ENCODE measurements at places on chromosomes 6 and 20. TPM values are rescaled to one million over a fixed set of nuclear protein-coding genes. Genes with fewer than 3 reads are reported as not detected.

MANEA gene
- total RNA-seq: 5.5 TPM

PRPF6 gene
- total RNA-seq: 55.5 TPM

SNAI1 gene
- 1.3 TPM for total RNA-seq

CLVS2 gene
- not detected for total RNA-seq

RPL7L1 gene
- 92.5 TPM for total RNA-seq

ZNF451 gene
- 28.1 TPM for total RNA-seq

SLC17A2 gene
- not detected for total RNA-seq

TREM2 gene
- total RNA-seq: not detected

DLGAP4 gene
- total RNA-seq: 40.4 TPM

- DNase-seq: no peak
Measured at GRCh38 chr6:108765495-108765894, 82.7 kb upstream of the ARMC2 start.

- no peak for DNase-seq
Measured at GRCh38 chr6:154139892-154140291, 100.9 kb downstream of the OPRM1 start.

- DNase-seq: no peak
Measured at GRCh38 chr6:28980852-28981430, 24.2 kb downstream of the ZNF311 start.

- no peak for DNase-seq
Measured at GRCh38 chr6:145891565-145891964, 72.6 kb downstream of the SHPRH start.

DNA sequence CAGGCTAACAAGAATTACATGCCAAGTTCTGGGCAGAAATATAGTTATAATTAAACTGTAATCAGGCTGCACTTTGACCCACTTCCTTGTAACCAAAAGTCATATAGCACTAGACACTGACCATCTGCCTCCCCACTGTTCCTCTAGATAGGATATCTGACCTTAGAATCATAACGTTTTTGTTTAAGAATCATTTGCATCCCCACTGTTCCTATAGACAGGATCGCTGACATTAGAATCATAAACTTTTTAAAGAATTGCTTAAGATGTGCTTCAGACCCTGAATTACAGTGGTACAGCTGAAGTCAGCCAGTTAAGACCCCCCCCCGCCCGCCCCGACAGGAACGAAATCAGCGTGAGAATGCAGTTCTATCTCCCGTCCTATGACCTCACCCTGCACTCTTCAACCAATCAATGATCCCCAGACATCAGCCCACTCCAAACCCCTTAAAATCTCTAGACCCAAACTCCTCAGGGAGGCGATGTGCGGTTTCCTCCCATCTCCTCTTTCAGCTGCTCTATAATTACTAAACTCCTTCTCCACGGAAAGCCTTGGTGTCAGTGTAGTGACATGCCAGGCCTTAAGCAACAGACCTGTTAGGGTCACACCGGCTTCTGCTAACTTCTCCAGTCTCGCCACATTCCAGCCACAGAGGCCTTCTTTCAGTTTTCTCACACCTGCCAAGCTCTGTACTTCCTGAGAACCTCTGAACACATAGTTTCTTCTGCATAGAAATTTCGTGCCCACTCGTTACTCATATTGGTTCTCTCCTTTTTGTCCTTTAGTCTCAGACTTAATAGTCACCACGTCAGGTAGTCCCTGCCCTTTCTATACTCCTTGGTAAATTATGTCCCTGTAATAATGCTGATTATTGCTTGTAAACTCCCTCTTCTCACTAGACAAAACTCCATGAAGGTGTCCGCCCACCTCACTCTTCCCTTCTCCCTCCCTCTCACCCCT lies 93.5 kb downstream of the DTNBP1 start:
- DNase-seq: no peak

GRCh38 chr20:64038224-64038564 lies 2.2 kb downstream of the C20orf204 start:
- DNase-seq: no peak

GRCh38 chr20:63234693-63235398 lies 859 bp upstream of the BIRC7 start:
- DNase-seq: no peak

- no peak for DNase-seq
Measured at GRCh38 chr20:18856873-18857272, 43.3 kb downstream of the SCP2D1 start.

GRCh38 chr20:48750941-48751635 lies 76.7 kb downstream of the PREX1 start:
- no peak for DNase-seq

- no peak for DNase-seq
Measured at GRCh38 chr20:38050686-38051085, 17.1 kb downstream of the RPRD1B start.

GRCh38 chr20:63657260-63657936 lies 714 bp upstream of the RTEL1 start:
- DNase-seq: no peak

DNA sequence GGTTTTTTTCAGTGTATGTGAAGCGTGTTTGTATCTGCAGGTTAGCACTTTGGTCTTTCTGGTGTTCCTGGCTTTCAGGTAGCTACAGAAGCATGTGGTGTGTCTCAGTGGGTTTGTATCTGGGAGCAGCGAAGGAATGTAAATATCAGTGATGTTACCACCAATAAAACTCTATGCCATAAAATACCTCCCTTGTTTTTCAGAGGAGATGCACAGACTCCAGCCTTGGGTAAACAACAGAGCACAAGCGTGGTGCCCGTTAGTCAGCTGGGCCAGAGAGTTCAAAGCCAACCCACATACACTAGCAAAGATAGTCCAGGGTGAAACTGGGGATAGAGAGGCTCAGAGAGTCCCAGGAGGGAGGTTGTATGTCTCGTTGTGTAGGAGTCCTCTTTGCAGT lies 393.8 kb downstream of the SMOC2 start:
- no peak for DNase-seq

DNA sequence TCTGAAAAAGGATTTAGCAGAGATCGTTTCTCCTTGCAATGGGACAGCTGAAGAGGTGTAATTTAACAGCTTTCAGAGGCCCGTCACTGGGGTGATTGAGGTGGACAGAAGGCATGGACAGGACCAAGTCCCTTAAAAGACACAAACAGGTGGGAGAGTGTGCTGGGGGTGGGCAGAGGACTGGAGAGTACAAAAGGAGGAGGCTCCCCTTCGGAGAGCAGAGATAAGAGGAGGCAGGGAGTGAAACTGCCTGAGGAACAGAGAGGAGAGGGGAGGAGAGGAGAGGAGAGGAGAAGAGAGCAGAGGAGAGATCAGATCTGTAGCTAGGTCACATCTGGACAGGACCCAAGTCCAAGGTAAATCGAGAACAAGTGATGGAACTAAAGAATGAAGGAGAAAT lies 48.6 kb upstream of the PKHD1 start:
- no peak for DNase-seq

GRCh38 chr20:56308036-56308435 lies 50.7 kb upstream of the FAM210B start:
- DNase-seq: no peak

GRCh38 chr6:144588697-144589325 lies 303.7 kb downstream of the UTRN start:
- no peak for DNase-seq

DNA sequence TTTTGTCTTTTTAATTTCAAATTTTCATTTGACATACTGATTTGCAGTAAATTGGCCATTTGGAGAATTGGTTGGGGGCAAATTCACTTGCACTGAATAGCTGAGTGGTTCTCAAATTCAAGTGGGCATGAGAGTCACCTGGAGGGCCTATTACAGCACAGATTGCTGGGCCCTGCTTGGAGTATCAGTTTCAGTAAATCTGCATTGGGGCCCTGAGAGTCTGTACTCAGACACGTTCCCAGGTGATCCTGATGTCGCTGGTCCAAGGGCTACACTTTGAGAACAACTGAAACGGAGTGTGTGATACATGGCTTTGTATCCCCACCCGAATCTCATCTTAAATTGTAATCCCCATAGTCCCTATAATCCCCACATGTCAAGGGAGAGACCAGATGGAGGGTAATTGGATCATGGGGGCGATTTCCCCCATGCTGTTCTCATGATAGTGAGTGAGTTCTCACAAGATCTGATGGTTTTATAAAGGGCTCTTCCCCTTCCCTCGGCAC lies 115.9 kb downstream of the KLHL32 start:
- DNase-seq: no peak

- peak; percentile 82 for DNase-seq
Measured at GRCh38 chr6:87701676-87702588, at the start of gene AKIRIN2. TSS of gene AKIRIN2 (minus strand) at chr6:87702233. CDS start at chr6:87701684, 549 bp downstream.

All from esophagus squamous epithelium (tissue), 5 donors.